ENCODE measurements at places on chromosomes 5 and 9.

GRCh38 chr9:121860213-121860612 is 208.8 kb downstream of the DAB2IP start:
- DNase-seq: no peak

DNA sequence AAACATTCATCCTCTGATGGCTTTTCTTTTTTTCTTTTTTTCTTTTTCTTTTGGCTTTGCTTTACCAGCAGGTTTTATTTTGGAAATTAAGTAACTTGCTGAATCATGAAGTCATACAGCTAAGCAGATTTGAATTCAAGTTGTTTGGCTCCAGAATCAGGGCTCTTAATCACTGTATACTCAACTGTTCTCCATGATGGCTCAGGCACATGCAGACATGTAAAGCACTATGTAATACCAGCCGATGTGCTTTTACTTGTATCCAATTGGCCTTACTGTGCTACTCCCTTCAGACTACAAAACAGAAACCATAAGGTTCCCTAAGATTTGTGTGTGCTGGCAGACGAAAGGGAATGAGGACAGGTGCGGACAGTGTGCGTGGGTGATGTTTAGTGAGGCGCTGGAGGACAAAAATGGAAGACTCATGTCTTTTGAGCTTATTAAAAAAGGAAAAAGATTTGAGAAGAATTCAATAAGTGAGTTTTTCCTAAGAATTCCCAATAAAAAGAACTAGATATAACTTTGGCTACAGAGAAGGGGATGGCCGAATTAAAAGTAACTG is 44.7 kb upstream of the OTP start:
- no peak for DNase-seq

DNA sequence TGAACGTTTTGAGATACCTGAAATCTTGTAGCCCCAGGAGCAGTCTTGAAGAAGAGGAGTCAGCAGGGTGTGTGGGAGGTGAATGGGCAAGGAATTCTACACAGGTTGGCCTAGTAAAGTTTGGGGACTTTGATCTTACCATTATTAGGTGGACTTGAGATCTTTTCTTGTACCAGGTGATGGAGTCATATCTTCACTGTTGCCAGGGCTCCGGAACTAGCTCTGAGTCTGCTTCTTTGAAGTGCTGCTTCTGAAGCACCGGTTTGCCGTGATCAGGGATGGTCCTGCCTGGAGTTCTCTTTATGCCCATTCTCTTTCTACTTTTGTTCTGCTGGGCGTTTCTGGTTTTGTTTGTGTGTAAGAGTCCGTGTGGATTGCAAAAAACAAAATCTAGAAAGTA is 27.4 kb downstream of the RCL1 start:
- no peak for DNase-seq

- peak; percentile 65 for DNase-seq
Measured at GRCh38 chr9:3875361-3876132, 349.7 kb upstream of the RFX3 start.

DNA sequence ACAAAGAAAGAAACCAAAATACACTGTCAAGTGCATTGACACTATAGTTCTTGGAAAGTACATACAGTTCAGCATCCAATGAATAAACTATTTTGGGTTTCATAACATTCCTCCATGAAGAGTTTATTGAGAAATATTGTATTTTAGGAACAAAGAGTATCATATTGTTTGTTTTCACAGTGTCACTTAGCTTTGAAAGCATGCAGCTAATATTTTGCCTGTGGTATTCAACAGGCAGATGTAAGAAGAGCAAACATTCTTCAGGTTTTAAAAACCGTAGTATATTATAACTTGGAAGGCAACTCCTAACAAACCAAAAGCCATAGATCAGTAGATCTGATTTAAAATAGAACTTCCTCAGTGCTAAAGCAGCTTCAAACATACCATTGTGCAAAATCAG is 4.5 kb downstream of the PRELID2 start:
- peak; percentile 24 for DNase-seq

DNA sequence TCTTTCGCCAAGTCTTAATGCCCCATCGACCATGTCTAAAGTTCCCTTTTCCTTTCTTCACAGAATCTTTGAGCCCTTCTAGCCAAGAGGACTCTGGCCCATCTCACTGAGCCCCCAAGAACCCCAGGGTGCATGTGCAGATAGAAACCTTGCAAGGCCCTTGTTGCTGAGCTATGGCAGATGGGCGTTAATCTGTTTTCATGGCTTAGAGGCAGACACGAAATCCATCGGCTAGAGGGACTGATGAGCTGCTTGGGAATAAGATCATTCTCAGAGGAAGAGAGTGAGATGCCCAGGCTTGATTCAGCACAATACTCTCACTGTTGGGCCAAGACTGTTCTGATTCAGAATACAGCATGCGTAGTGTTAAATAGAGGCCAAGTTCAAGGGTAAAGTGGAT is 262.5 kb upstream of the C9orf72 start:
- no peak for DNase-seq

DNA sequence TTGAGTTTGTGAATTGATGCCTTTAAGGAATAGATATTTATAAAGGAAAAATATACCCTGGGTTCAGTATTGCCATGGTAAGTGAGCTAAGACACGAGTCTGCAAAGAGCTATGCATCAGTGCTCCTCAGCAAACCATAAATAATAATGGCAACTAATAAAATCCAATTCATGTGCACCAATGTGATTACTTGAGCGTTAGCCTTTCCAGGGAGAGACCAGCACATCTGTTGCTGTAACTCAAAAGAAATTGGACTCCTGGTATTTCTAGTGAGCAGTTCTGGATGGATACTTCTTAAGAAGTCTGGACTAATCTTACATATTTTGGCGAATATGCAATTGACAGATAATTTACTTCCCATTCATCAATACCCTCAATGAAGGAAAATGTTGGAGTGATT is 373.3 kb downstream of the ARHGEF28 start:
- no peak for DNase-seq

DNA sequence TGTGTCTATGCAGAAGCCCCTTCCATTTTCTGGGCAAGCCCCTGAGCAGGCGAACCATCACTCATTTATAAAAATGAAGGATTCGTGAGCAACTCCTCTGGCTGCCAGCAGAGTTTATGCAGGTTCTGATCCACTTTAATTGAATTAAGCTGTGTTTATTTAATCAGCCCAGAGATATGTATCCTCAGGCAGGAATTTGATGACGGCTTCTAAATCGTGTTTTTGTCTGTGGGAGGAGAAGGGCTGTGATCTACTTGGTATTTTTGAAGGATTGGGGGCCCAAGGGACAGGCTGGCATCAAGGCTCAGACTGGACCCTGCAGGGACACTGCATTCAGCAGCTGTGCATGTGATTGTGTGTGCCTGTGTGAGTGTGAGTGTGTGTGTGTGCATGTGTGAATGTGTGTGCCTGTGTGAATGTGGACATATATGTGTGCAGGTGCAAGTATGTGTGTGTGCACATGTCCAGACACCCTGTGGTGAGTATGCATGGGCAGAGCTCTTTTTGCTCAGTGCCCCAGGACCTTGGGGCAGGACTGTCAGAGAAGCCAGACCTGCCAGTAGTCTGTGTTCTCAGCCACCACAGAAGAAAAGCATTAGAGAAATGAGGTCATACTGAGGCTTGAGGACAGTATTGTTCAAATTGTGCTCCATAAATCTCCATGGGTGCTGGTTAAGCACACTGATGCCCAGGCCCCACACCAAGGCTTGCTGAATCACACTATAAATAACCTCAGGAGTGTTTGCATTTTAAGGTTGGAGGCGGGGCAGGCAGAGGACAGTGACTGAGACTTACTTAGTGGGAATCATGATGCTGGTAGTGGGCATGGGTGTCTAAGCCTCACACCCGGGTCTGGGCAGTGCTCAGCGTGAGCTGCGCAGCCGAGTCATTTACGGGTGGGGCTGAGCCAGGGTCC is 164.0 kb downstream of the CARTPT start:
- no peak for DNase-seq

- DNase-seq: no peak
Measured at GRCh38 chr5:40614923-40615585, 64.7 kb upstream of the PTGER4 start.

GRCh38 chr9:100430286-100430940 is 3.5 kb downstream of the MSANTD3 start:
- DNase-seq: no peak

- DNase-seq: no peak
Measured at GRCh38 chr5:169344629-169345028, 43.7 kb upstream of the SLIT3 start.

- DNase-seq: no peak
Measured at GRCh38 chr9:81885602-81886001, 42.6 kb upstream of the SPATA31D4 start.

Data from inflammatory macrophage treated with lipopolysaccharide for 4 hours (primary cell).